ENCODE measurements at places on chromosomes 3 and 15.

DNA sequence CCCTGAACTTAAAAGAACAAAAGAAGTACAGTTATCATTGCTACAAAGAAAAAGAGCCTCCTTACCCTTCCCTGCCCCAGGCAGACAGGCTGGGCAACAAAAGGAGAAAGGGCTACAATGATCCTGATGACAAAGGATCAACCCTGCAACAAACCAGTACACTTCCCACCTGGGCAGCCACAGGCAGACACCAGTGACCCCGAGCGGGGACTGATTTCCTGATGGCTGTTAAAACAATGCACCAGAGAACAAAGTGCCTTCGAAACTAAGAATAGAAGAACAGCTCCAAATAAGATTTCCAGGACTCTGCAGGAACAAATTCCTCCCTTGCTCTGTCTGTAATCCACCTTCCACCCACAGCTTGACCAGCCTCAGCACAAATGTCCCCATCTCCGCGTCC, 106.3 kb upstream of the ARHGEF3 start:
- no peak for DNase-seq

GRCh38 chr3:175980486-175981090, 1121.5 kb downstream of the NAALADL2 start:
- DNase-seq: no peak

DNA sequence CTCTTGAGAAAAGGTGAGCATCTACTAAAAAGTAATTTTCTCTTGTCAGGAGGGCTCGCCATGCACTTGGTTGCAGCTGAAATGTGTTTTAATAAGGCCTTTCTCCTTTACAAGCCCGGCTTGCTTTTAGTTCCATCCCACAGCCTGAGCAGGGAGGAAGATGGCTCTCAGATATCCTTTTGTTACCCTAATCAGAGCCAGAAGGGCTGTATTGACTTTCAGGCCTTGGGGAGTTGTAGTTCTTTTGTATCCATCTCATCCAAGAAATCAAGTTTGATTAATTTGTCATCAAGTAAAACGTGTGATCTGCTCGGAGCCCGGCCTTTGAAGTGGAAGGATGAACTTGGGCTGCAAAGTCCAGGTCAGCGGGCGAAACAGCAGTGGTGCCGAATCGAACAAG, 52.9 kb downstream of the EIF4E3 start:
- no peak for DNase-seq

DNA sequence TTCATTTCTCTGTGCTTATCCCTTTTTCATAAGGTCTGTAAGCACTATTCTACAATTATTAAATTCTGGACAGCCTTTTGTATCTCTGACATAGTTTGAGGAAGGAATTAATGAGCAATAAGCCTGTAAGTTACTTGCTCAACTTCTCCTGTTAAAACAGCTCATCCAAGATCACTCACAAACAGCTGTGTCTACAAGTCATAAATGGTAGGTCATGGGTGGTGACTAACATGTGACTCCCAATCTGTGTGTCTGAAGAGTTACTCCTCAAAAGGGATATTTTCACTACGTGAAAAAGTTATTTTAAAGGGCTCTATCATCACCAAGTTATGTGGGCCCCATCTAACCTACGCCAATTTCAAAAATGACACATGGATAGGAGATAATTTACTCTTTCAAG, 145.2 kb upstream of the CBLB start:
- no peak for DNase-seq

GRCh38 chr3:143187111-143187510, 67.5 kb downstream of the CHST2 start:
- no peak for DNase-seq

- DNase-seq: no peak
Measured at GRCh38 chr3:51715977-51716294, 9.1 kb downstream of the GRM2 start.

GRCh38 chr15:57619746-57620145, 28.0 kb downstream of the MYZAP start:
- DNase-seq: no peak

- DNase-seq: no peak
Measured at GRCh38 chr3:127716384-127716783, 43.6 kb downstream of the ABTB1 start.

GRCh38 chr3:148083526-148084182, 614.0 kb upstream of the AGTR1 start:
- DNase-seq: no peak

DNA sequence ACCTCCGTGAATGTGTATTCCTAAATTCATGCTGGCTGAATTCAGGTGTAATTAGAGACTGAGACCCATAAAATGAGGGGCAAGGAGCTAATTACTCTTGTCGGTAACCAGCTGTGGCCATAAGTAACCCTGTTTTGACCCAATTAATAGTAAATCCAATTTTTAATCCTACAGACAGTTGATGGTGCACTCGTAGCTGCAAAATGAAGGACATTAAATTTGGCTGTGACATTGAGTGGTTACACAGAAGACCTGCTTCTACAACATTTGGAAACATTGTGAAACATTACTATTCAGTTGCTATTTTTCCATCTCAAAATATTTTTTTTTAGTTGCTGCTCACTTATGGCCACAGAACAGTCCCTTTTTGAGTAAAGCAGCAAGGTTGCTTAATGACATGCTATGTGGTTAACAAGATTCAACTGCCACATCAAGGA, 33.0 kb downstream of the MBNL1 start:
- DNase-seq: no peak

DNA sequence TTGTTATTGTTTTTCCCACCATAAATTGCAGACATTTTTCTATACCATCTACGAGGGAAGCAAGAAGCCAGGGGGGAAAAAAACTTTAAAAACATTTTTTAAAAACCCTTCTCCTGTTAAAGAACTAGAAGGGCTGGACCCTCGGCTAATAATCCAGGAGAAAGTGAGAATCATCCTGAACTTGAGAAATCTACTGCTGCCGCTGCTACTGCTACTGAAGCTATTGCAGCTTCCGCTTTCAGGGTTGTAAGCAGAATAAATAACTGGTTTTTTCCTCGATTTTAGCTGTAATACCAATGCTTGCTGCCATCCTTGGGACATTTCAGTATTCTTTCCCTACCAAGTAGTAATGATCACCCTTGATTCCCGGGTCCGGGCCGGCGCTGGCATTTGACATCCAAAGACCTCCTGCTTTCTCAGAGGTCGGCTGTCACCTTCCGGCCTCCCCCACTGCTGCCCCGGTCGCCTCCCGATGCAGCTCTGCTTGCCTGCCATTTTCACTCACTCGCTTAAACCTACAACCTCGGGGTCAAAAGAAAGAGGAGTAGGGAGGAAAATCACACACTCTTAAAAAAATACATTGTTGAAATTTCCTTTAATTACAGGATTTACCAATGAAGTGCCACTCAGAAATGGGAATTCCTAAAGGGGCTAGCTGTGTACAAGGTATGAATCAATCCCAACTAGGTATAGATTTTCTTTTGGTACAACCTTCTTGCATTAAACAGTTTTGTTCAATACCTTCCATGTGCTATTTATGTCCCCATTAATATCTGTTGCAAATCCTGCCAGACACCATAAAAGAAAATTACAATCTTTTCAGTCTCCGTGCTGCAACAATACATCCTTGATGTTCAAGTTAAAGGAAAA, 674 bp upstream of the MECOM start:
- DNase-seq: no peak

DNA sequence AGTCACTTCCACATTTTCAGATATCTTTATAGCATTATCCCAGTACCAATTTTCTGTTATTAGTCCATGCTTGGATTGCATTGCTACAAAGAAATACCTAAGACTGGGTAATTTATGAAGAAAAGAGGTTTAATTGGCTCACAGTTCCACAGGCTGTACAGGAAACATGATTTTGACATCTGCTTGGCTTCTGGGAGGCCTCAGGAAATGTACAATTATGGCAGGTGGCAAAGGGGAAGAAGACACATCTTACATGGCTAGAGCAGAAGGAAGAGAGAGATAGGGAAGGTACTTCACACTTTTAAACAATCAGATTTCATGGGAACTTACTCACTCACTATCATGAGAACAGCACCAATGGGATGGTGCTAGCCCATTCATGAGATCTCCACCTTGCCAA, 172.3 kb upstream of the GPR149 start:
- no peak for DNase-seq

DNA sequence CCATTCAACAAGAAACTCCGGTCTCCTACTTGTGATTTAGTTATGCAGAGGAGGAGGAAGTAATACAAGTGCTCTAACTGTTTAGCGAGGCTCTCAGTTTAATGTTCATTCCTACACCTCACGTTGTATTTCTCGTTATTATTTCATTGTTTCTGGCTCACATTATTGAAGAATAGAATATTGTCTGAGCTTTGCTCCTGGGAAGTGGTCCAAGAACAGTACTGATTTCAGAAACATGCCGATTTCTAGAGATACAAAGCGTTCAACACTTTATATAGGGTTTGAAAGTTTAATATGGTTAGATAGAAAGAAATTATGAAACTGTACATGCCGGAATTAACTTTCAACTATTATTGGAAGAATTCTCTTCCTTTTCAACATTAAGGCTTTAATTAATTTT, 1145.5 kb downstream of the TBL1XR1 start:
- no peak for DNase-seq

DNA sequence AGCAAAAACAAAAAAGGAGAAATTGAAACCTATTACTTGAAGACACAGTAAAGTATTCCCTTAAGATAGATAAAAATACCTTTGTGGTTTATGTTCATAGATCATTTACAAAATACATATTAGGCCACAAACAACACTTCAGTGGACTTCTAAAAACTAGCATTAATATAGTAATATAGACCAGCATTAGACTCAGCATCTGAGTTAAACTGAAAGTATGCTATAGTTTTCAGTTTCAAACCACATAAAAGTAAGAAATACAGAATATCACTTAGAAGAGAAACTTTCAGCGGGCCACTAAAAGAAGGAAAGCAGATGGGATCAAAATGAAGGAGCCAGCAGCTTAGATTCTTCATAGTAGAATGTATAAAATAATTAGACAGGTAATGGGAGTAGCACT, 86.6 kb downstream of the MSL2 start:
- DNase-seq: no peak

DNA sequence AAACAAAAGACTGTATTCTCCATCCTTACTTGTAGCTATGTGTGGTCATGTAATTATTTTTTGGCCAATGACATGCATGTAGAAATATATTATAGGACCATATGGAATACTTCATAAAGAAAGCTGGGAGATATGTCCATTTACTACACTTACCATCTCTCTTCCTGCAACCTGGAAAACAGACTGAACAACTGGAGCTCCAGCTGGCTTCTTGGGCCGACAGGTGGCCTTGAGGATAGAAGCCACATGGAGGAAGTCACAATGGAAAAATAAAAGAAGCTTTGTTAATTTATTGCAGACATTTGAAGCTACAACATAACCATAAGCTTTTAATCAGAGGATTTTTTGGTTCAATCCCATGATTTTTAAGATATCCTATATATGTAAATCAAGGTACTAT, 167.9 kb upstream of the CBLB start:
- no peak for DNase-seq

DNA sequence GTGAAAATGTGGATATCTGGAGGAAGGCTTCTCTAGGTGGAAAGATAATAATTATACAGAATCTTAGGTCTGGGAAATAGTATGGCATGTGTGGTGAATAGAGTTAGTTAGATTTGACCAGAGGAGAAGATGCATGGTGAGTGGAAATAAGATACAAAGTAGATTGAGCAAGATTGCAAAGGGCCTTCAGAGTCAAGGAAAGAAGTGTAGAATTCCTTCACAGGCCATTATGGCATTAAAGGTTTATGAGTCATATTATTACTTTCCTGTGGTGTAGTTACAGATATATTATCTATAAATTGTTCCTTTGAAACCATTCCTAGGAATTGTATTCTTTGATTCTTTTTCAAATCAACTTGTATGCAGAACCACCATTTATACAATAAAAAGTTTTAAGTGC, 660.3 kb downstream of the SI start:
- no peak for DNase-seq

DNA sequence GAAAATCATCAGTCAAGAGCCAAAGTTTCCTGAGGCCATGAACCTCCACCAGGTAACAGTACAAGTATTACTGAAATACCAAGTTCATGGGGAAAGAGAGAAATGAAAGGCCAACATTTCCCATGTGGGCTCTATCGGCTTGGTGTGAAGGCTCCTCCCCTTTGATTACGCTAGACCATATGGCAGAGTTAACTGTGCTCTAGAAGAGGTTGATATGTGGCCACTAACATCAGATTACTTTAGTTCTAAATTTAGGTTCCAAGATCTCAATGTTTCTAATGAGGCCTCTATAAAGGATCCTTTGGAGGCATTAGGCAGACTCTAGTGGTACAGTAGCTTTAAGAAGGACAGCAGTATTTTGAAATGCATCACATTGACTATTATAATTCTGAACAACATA, 127.1 kb downstream of the SEMA6D start:
- DNase-seq: no peak

GRCh38 chr15:65956307-65956706, 87.0 kb downstream of the RAB11A start:
- no peak for DNase-seq

- no peak for DNase-seq
Measured at GRCh38 chr15:89408372-89409183, 74.0 kb upstream of the POLG start.

- DNase-seq: no peak
Measured at GRCh38 chr3:142209655-142210054, 15.7 kb downstream of the GK5 start.

- DNase-seq: no peak
Measured at GRCh38 chr15:70495991-70496599, 267.3 kb downstream of the UACA start.

Measured in putamen (tissue), 1 donor.